Mesenteric fat pad (tissue), 1 donor: ENCODE measurements at places on chromosomes 5 and 9. TPM values are rescaled to one million over a fixed set of nuclear protein-coding genes. Genes with fewer than 3 reads are reported as not detected.

DNA sequence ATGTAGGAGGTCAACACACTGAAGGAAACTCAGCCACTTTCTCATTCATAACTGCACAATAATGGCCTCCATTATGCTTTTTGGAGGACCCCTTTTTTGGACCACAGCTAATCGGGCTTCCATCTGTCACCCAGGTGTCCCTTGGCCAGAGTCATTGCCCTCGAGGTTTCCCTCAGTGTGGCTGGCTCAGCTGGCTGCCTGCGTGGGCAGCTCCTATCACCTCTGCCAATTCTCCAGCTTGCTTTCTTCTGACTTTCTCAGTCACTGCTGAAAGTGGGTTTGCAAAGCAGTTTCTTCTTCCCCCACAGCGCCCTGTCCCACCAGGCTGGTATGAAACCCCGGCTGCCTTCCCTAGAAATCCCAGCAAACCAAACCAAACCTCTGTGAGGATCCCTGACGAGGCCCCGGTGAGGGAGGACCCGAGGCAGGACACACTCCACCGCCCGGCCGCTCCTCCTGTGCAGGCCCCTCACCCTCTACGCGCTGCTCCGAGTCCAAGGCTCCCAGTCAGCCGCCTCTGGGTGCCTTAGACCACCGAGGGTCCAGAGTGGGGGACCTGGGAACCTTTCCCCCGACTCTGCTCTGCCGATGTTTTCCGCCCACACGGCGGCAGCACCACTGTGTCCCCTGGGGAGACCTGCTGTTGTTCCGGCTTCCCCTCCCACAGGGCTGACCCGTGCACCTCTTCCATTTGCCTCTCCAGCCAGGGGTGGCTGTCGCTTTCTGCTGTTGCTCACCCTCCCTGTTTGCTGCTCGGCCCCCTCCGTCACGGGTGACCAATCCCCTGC is 109.5 kb downstream of the TENT4A start:
- no peak for DNase-seq

The IFNE gene
- total RNA-seq: not detected

DNA sequence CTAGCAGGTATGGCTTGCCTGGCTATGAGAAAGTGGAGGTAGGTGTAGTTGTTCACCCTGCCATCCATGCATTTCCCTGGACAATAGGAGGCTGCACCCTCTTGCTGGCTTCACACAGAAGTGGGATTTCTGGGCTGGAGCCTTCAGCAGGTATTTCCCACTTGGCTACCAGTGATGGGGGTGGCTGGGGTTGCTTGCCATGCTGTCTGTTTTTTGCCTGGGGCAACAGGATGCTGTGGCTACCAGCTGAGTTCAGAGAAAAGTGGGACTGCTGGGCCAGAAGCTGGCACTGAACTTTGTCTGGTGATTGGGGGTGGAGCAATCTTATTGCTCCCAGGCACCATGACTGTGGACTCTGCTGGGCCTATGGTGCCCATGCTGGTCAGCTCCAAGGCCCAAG is 299.6 kb downstream of the FAM170A start:
- DNase-seq: no peak

- DNase-seq: peak; percentile 80
Measured at GRCh38 chr9:33379666-33380389, 22.5 kb downstream of the AQP7 start.

DNA sequence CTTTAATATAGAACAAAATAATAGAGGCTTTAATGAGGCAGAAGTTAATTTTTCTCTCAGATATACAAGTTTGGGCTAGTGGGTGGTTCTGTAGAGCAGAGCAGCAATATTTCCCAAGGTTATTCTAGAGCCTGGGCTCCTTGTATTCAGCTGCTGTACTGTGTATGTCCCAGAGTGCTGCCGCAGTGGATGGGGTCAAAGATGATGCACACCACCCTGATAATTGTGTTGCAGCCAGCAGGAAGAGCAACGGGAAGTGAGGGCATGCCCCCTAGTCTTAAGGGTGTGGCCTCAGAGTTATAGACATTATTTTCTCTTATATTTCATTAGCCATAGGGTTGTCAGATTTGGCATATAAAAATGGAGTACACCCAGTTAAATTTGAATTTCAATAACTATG is 23.9 kb upstream of the KIF4B start:
- no peak for DNase-seq

DNA sequence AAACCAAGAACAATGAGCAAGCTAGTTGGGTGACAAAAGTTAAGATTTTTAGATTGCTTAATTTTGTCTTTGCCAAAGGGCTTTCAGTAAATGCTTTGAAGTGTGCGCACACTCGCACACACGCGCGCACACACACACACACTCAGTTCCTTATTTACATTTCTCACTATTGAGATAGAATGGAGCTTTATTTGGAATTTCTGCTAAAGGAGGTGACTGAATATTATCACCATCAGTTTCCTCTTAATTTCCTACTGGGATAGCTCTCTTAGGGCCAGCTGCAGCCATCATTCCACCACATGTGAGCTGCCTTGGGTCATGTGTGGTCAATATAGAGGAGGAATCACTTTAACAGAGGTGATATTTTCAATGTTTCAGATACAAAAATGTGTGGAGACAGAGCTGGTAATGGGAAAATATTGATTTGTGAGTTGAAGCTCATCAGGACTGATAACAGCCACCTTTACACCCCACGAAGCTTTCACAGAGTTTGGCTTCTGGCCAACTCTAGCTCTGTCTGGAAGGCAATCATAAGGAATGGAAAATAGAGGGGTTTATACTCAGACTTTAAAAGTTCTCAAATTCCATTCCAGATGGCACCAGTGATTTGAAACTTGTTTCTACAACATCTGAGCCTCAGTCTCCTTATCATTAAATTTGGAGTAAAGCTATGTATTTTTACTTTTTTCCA is 99.9 kb downstream of the MACIR start:
- no peak for DNase-seq

DNA sequence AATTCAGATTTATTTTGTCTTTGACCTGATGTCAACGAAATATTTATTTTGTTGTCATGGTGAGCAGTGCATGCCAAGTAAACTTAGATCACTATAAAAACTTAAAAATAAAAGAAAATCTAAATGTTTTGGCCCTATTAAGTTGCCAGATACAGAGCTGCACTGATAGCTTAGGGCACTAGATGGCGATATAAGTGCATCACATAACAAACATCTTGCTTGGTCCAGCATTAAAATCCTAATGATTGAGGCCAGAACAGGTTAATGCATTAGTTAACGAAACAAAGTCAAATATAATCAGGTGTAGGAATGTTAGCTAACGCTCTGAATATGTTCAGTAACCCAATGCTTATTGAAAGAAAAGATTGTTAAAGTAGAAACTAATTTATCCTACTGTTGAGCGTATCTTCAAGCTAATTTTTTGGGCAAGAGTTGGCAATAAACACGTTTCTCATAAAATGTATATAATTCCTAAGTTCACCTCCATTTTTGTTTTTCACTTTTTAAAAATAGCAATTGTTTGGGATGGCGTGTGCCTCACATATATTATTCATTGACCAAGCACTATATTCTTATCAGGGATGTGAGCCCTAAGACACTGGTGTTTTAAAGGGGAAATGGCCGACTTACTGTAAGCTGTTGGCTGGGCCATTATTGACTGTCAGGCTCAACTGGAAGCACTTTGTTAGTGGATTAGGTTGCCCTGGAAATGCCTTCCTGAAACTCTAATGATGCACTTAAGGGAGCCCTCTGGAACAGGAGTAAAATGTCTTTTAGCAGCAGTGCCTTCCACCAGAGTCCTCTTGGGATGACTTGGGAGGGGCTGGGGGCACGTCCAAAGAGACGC is 33.3 kb downstream of the KCTD16 start:
- DNase-seq: no peak
